ELF-1 (cell line): ENCODE measurements at places on chromosomes 3 and 15.

DNA sequence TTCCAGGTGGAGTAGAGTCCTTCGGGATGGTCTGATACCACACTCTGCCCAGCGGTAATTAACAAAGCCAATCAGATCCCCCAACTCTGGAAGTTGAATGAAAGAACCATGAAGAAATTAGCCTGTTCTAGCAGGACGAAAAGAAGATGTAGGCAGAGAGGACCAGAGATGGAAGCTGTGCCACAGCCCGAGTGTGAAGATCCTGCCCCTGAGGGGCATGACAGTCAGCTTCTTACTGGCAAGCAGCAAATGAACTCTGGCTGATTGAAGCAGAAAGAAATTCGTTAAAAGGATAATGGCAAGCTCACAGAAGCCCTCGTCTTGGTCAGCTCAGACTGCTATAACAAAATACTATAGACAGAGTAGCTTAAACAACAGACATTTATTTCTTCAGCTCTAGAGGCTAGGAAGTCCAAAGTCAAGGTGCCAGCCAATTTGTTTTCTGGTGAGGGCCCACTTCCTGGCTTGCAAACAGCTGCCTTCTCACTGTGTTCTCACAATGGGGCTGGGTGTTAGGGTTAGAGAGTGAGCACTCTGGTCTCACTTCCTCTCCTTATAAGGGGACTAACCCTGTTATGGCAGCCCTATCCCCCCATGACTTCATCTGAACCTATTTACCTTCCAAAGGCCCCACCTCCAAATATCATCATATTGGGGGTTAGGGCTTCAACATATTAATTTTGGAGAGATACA lies 307.1 kb downstream of the VPS13C start:
- no peak for DNase-seq

- no peak for DNase-seq
Observed at GRCh38 chr15:42931702-42932486, 11.3 kb upstream of the TTBK2 start.

- no peak for DNase-seq
Observed at GRCh38 chr3:42730294-42730693, 27.7 kb upstream of the HHATL start.

DNA sequence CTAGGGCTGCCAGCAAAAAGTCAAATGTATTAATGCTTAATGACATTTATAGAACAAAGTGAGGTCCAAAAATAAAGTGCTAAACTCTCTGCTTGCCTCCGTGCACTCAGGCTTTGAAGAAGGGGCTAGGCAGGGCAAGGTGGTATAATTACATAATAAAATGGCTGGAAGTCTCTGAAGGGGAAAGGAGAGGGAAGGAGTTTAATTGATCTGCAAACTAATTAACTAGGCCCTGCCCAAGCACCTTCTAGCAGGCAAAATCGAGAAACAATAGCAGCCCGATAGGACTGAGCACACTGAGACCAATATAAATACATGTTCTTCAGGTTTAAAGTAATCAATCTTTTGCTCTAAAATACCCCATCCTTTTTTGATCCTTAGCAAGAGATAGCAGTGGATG lies 13.0 kb downstream of the DIS3L start:
- DNase-seq, result no peak

- DNase-seq, result peak; percentile 89
Observed at GRCh38 chr15:31200735-31201151, 99.2 kb upstream of the TRPM1 start.

DNA sequence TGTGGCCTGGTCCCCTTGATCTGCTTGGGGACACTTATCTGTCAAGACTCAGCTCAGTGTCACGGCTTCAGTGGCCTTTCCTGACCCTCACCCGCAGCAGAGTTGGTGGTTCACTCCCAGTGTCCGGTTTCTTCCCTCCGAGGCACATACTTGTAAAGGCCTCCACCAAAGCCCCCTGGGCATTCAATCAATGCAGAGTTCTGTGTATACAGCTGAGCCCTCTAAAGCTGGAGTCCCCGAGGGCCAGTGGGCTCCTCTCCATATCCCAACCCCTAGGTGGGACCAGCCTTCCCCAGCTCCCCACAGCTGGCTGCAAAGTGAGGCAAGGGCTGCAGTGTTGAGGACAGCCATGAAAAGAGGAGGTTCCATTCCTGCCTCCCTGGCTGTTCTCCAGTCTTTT lies 70.9 kb upstream of the RGMA start:
- DNase-seq, result peak; percentile 40

DNA sequence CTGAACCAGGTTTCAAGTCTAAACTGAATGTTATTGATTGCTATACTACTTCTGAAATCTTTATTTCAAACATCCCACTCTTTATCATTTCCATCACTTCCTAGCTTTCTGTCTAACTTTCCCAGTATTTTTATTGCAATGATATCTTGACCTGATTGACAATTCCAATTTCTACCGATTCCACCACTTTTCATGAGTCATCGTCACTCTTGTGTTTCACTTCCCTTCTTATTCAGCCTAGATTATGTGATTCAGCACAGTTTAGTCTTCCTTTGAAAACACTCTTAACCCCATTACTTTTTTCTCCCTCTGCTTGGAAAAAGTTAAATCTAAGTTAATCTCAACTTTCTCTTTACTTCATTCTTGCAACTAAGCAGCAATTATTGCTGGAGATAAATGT lies 62.6 kb downstream of the SLC7A14 start:
- no peak for DNase-seq
